Activated T-cell treated with anti-CD3 and anti-CD28 coated beads for 24 hours (primary cell): ENCODE measurements at places on chromosomes 16 and 17.

DNA sequence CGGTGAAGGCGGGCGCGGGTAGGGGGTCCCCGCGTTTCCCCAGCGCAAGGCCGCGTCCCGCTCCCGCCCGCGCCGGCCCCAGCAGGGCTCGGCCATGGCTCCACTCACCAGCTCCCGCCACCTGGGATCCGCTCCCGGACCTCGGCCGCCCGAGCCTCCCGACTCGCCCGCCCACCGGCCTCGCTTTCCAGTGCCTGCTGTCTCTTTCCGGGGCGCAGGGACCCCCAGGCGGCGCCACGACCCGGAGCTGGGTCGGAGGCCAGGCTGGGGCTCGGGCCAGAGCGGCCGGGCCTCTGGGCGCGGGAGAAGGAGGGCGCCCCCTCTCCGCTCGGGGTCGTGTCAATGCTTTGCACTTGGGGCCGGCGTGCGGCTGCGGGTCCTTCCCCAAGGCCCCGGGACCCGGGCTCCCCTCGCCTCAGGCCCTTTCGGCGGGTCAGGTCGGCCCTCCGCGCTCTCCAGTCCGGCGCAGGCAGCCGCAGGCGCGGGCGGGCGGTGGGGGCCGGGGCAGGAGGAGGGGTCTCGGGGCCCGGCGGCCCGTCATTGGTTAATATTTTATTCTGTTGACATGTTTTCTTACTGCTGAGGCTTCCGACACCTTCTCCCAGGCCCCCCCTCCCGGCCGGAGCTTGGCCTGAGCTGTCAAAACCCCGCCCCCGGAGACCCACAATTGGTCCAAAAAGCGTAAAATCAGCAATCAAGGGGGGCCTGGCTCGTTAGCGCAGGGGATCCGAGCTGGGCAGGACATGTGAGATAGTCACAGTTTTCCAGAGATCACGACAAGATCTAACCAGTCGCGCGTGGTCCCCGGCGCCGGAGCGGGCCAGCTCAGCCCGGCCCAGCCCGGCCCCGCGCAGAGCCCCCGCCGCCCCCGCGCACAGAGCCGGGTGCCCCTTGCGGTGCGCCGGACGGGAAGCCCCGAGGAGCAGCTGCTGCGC is at the start of gene TBX2:
Gene TBX2, plus strand, starts transcription at position 713 of the 935 bp plus-strand sequence. CDS start 334 bp downstream, outside the sequence.
- DNase-seq, result no peak

GRCh38 chr17:2050300-2051060 is 4.4 kb upstream of the HIC1 start:
- DNase-seq, result peak; percentile 63

- DNase-seq, result no peak
These were observed 1775.3 kb downstream of the TP53TG3F start for GRCh38 chr16:35234679-35235078.

GRCh38 chr16:30079480-30079879 is 3.7 kb downstream of the PPP4C start:
- DNase-seq, result no peak

- peak; percentile 27 for DNase-seq
These were observed 63.4 kb downstream of the KLHDC4 start for GRCh38 chr16:87702325-87702811.
